ENCODE measurements at places on chromosomes 7 and 10.

- no peak for DNase-seq
Measured at GRCh38 chr10:118967160-118967559, 62.4 kb upstream of the NANOS1 start.

GRCh38 chr7:147593271-147594057 is 997.1 kb upstream of the C7orf33 start:
- DNase-seq = no peak

DNA sequence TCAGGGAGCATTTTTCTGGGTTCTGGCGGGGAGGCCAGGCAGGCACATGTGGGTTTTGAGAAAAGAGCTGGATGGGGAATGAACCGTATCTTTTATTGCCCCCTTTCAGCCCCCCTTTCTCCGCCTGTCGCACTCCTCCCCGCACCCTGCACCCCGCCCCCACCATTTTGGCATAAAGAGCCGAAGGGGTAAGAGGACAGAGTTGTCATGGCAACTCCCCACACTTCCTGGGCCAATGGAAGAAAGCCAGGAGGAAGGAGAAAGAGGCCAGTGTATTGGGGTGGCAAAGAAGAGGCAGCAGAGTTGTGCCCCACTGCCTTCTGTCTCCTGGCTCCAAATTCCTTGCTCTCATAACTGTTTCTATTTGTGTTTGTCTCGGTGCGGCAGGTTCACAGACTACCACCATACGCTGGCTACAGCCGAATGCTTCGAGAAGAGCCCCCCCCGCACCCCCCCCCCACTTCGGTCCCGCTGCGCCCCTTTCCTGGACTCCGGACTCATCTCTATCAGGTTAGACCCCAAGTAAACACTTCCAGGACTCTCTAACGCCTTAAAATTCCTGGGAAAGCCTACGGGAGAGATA is 3.4 kb downstream of the KCNIP2 start:
- no peak for DNase-seq

- DNase-seq = no peak
Measured at GRCh38 chr10:88472540-88472939, 110.6 kb downstream of the RNLS start.

- peak; percentile 55 for DNase-seq
Measured at GRCh38 chr10:127196282-127197153, at the start of gene INSYN2A. INSYN2A (minus strand) TSS chr10:127196591; CDS start chr10:127176395, 20,196 bp downstream.

DNA sequence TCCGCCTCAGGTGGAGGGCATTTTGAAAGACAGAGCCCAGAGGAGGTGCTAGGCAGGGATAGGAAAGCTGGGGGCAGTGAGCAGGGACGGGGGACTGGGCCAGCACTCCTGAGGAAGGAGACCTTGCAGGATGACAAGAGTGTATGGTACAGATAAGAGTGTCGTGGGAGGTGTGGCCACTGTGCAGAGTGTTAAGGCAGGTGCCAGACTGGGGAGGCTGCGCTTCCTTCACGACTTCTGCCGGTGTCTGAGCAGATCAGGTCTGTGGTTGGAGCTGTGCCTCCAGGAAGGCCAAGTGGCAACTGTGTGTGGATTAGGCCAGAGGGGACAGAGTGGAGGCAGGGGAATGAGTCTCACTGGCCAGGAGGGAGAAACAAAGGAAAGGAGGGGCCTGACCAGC is 161.7 kb downstream of the HIBADH start:
- DNase-seq = no peak

DNA sequence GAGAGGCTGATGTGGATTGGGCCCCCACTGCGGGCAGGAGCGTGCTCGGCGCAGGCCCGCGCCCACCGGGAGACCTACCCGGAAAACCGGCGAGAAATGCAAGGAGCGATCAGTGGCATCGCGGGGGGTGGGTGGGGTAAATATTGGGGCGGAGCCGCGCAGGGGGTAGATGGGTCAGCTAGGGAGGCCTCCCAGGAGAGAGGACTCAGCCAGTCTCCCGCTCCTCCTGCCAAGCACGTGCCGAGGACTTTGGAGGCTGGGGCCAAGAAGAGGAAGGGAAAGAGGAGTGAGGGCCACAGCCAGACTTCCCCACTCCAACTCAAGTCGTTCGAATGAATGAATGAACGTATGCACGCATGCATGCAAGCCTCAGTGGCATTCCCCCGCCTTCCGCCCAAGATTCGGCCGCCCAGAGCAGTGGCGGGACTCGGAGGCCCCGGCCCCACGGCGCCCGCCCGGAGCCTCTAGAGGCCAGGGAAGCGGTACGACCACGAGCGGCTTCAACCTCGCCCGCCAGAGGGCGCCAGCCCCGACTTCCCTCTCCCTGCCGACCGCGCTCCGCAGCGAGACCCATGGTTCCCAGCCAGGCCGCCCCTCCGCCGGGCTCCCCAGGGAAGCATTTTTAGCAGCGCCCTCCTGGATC is 3.6 kb downstream of the NPM3 start:
- no peak for DNase-seq

- no peak for DNase-seq
Measured at GRCh38 chr10:68471063-68471585, 649 bp downstream of the DNA2 start.

- no peak for DNase-seq
Measured at GRCh38 chr7:142385491-142386340, 127.9 kb upstream of the PRSS58 start.

DNA sequence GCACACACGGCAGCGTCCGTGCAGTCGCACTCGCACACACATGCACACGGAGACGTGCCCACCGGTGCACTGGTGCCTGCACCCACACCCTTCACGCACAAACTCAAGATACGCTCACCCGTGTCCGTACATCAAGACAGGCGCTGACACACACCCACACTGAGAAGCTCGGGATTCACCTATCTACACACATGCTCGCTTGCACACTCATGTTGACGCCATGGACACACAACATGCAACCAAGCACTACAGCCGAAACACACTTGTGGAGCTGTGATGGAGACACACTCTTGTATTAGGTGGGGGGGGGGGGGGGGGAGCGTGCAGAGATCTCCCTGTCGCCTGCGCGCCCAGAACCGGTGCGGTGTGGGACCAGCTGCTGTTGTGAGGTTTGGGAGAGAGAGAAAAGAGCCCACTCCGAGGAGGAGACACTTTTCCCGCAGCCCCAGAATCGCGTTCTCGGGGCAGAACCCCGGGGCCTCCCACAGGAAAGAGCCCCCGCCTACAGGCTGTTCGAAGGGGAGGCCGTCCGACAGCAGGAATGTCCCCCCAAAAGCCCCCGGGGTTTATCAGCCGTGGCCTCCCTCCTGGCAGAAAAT is 605 bp upstream of the NFKB2 start:
- no peak for DNase-seq

DNA sequence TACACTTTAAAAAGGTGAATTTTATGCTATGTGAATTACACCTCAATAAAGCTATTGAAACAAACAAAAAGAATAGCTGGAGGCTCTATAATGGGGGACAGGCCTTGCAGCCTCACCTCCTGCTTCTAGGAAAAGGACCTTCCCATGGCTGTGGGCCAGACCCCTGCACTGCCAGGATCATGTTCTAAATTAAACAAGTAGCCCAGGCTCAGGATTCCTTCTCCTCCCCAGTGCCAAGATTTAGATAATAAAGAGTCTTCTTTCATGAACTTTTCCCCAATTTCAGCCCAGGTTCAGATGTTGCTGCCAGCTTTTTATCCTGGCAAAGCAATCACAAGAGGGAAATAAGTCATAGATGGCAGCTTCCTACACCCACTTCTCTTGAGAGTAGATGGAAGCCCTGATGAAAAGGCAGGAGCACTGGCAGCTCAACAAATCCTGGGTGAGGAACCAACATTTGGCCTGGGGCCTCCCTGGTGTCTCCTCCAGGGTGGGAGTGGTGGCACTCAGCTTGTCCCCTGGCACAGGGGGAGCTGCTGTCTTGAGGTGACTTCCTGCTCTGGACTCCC is 22.2 kb upstream of the CAMK2B start:
- DNase-seq = no peak

DNA sequence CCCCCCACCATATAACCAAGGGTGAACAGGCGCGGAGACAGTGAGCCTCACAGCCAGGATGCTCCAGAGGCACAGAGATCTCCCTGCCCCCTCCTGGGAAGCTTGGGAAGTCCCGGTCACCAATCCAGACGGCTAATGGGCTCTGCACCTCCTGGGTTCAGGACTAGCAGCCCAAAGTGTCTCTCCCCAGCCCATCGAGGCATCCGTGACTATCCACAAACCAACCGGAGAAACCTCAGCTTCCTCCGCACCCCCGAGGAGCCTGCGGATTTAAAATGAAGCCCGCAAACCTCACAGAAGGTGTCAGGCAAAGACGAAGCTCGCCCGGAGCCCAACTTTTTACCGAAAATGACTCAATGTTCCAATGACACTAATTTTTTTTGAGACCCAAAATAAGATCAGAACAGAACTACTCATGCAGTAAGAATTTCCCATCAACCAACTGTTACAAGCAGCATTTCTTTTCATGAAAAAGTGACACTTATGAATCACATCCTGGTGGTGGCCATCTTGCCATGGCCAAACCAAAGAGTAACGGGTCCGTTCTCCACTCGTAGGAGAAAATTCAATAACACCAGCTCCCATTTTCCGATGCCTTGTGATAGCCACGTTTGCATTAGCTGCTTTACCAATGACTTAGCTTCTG is 6.0 kb downstream of the PDGFA start:
- DNase-seq = peak; percentile 91

DNA sequence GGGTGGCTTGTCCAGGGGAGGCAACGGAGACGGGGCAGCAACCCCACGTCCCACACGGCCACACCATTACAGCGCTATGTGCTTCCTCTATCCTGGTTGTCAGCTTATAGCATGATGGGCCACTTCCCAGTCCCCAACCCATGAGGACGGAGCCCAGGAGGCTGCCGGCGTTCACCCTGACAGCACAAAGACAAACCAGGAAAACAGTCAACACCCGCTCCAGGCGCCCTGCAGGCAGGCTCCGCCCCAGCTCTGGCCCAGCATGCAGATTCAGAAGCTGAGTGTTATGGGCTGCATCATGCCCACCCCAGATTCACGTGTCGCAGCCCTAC is 14.8 kb downstream of the WDR86 start:
- no peak for DNase-seq

DNA sequence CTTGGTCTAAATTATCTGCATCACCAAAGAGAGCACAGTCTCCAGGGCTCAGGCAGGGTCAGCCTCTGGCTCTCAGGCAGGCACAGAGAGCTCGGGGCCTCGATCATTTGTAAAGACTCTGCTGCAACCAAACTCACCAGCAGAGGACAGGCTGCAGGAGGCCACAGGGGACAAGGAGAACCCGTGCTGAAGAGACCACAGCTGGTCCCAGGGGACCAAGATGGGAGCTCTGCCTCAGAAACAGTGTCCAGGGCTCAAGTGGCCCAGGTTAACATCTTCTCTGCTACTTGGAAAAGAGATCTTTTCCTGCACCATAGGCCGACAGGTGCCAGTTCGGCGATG is 543.2 kb downstream of the PTPRN2 start:
- no peak for DNase-seq

- DNase-seq = no peak
Measured at GRCh38 chr10:44011603-44011981, 362.9 kb upstream of the ZNF32 start.

GRCh38 chr10:50456719-50457118 is 167.0 kb downstream of the SGMS1 start:
- DNase-seq = no peak

DNA sequence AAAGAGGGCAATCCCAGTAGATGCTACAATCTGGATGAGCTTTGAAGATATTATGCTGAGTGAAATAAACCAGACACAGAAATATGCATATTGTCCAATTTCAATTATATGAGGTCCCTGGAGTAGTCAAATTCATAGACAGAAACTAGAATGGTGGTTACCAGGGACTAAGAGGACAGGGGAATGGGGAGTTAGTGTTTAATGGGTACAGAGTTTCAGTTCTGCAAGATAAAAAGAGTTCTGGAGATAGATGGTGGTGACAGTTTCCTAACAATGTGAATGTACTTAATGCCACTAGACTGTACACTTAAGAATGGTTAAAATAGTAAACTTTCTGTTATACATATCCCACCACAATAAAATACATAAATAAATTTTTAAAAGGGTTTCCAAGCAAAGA is 236.6 kb downstream of the ELMO1 start:
- DNase-seq = no peak

DNA sequence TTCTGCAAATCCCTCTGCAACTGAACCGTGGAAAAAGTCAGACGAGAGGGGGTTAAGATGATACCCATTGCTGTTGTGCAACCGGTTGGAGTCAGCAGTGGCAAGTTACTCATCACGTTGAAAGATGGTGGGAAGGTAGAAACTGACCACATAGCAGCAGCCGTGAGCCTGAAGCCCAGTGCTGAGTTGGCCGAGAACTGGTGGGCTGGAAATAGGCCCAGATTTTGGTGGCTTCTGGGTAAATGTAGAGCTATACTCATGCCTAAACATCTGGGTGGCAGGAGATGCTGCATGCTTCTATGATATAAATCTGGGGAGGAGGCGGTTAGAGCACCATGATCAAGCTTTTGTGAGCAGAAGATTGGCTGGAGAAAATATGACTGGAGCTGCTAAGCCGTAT is 78.6 kb downstream of the ARL5B start:
- no peak for DNase-seq

- DNase-seq = no peak
Measured at GRCh38 chr10:47379445-47379785, 4.7 kb downstream of the ZNF488 start.

DNA sequence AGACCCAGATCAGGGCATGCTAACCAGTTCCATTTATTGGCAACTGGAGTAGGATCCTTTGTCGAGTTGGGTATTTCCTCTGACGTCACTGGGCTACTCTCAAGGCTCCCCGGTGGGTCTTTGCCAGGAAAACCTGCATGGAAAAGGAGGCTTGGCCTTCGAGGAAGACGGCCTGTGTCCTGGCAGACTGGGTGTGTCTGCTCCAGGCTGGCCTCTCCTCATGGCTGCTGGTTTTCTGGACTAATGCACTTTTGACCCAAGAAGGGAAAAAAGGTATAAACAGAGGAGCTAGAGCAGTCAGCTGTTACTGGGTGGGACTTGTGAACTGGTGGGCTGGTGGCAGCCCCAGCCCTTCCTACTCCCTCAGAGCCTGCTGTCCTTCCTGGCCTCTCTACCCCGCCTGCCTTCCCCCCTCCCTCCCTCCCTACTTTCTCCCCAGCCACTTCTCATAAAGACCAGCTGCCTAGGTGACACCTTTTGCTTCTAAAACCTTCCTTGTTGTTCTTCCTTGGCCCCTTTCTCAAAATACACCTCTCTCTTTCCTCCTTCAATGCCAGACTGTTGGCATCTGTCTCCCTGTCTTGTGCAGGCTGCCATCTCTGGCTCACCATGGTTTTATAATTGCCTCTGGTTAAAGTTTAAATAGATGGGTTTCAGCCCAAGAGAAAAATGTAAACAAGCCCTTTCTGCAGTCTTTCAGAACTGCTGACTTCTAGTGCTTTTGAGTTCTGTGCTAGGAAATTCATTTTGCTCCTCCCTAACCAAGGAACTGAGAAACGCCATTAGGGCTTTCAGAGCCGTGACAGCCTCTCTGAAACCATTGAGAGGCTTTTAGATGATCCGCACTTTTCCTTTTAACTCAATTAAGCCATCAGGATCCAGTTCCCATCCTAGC is 101.8 kb upstream of the MKLN1 start:
- no peak for DNase-seq

All from H54 (cell line).